Activated CD8-positive, alpha-beta memory T cell treated with anti-CD3 and anti-CD28 coated beads, Interleukin-2, amount 10 ng/mL, durations not matched to agents 7 days and 5 days (primary cell): ENCODE measurements at places on chromosomes 1 and 21. TPM values are rescaled to one million over a fixed set of nuclear protein-coding genes. Genes with fewer than 3 reads are reported as not detected.

HSF2BP gene
- total RNA-seq = 0.21 TPM

ASAP3 gene
- total RNA-seq = not detected

MPL gene
- total RNA-seq = not detected

XPR1 gene
- total RNA-seq = 17.6 TPM

ALPL gene
- total RNA-seq = not detected

FNDC10 gene
- 3.1 TPM for total RNA-seq

MCOLN3 gene
- total RNA-seq = 2.2 TPM

TLCD4 gene
- total RNA-seq = not detected

SLAMF7 gene
- 107 TPM for total RNA-seq

RXFP4 gene
- not detected for total RNA-seq

FTCD gene
- total RNA-seq = not detected

- no peak for DNase-seq
Measured at GRCh38 chr1:84387480-84388163, 10.7 kb upstream of the DNASE2B start.

DNA sequence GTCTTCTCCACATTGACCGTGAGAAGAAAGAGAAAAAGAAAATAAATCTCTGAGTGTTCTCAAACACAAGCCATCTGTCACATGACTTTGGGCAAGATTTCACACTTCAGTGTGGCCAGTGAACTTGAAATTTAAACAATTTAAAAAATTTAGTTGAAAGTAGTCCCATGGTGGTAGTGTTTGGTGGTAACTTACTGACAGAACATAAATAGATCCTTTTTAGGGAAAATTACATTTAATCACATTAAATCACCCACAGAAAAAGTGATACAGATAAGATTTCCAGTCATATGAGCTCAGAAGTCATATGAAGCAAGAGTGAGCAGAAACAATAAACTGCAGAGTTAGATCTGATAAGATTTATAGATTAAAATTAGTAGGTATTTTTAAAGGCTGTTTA, 31.9 kb upstream of the SGIP1 start:
- DNase-seq = no peak

DNA sequence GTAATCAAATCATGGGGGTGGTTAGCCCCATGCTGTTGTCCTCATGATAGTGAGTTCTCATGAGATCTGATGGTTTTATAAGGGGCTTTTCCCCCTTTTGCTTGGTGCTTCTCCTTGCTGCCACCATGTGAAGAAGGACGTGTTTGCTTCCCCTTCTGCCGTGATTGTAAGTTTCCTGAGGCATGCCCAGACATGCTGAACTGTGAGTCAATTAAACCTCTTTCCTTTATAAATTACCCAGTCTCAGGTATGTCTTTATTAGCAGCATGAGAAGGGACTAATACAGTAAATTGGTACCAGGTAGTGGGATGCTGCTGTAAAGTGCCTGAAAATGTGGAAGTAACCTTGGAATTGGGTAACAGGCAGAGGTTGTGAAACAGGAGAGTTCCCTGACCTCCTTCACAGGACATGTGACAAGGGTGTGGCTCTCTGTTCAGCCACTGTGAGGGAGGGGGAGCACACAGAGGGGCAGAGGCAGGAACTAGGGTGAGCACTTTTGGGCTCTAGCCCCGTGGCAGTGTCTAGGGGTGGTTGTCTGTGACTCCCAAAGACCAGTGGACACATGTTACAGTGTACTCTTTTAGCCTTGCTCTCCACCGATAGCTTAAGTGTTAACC, 105.3 kb downstream of the BACH1 start:
- no peak for DNase-seq

DNA sequence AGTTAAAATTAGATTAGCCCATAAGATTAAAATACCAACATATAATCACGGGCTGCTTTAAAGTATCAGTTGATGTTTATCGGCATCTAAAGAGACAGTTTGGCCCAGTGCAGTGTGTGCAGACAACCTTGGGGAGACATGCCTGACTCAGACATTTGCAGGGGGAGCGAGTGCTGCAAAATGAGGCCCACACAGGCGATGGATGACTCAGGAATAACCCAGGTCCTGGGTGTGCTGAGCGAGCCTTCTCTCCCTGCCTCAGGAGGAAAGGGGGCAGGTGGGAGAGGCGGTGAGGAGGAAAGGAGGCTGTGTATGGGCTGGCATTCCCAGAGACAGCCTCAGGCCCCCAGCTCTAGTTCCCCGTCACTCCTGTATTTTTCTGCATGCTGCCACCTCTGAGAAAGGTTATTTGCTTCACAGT, 9.0 kb downstream of the SLC9A1 start:
- no peak for DNase-seq

DNA sequence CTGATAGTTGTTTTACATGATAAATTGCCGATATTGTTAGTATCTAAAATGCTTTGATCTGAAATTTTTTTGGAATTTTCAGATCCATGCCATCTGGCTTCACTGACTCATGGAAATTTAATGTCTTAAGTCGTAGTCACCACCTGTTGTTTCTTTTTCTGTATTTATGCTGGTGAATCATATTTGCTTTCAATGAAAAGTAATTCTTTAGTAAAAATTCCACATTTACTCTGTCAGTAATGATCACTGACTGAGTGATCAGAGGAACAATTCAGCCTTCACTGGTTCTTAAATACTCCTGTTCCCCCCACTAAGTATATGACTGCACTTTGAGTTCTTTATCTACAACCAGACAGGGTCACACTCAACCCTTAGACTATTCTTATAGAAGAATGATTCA, 185.6 kb upstream of the NRIP1 start:
- DNase-seq = no peak

- no peak for DNase-seq
Measured at GRCh38 chr1:20361805-20362381, 71.2 kb downstream of the VWA5B1 start.

GRCh38 chr1:18302788-18303413, 177.8 kb upstream of the KLHDC7A start:
- DNase-seq = peak; percentile 42

DNA sequence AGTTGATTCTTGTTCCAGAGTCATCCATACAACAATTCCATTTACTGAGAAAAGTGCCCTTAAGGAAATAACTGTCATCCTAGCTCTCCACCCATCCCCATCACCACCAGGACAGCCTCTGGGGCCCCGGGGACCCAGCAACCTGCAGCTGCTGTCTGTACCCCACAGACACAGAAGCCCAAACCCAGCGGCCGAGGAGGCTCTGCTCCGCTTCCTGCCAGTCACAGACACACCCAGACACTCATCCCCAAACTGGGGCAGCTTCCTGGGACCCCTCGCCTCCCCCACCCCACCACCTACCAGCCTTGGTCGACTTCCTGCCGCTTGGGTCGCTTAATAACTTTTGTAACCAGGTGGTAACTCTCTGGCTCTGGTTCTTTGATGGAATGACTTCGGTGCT, 121.6 kb upstream of the SLC25A33 start:
- DNase-seq = peak; percentile 68

DNA sequence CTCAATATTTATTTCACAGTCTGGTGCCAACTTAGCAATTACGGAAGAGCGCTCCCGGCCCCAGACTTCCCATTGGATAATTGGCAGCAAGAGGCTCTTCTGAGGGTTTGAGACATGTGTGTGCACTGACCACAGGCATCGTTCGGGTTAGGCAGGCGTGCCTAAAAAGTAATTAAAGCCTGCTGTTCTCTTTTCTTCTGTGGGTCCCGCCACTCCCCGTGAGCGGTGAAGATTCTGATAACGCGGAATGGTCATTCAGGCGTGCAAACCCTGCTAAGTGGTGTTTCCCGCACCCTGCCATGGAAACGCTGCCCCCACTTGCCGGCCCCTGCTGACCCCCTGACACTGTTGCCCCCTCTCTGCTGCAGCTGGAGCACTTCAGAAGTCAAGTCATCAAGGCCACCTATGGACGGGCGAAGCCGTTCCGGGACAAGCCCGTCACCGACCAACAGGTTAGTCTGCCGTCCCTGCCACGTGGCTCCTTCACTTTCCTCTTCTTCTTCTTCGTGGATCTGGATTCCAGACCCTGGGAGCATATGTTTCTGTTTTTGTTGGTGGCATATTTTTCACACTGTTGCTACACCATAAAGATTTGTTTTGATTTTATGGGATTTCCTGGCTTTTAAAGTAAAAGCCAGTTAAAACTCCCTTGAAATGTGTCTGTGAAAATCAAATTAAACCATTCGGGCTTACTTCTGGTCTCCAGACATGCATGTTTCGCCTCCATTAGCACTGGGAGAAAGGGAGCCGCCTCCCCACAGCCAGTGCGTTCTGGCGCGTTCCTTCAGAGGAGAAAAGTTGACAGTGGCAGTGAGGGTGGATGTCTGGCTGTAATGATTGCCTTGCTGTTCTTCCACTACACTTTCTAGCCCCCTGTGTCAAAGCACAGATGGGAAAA, 79.9 kb downstream of the FHAD1 start:
- no peak for DNase-seq

- no peak for DNase-seq
Measured at GRCh38 chr1:84756455-84757082, 66.3 kb upstream of the SSX2IP start.

- DNase-seq = no peak
Measured at GRCh38 chr1:233127157-233127556, 168.4 kb downstream of the PCNX2 start.

DNA sequence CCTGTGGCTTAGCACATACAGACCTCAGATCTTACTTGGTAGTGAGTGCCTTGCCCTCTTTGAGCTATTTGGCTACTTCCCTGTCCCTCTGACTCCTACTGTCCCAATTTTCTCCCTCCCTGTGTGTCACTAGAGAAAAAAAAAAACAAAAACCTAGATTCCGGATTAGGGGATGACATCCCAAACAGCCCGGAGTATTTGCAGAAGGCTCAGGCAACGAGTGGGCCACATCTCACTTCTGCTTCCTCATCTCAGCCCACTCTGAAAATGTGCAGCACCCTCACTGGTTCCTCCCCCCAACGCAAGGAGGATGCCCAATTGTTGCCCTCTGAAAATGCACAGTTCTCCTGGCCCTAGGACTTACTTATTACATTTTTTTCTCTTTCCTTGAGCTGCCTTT, 4.9 kb downstream of the NHLH1 start:
- DNase-seq = no peak

GRCh38 chr1:10401281-10401680, 2.4 kb downstream of the PGD start:
- no peak for DNase-seq

DNA sequence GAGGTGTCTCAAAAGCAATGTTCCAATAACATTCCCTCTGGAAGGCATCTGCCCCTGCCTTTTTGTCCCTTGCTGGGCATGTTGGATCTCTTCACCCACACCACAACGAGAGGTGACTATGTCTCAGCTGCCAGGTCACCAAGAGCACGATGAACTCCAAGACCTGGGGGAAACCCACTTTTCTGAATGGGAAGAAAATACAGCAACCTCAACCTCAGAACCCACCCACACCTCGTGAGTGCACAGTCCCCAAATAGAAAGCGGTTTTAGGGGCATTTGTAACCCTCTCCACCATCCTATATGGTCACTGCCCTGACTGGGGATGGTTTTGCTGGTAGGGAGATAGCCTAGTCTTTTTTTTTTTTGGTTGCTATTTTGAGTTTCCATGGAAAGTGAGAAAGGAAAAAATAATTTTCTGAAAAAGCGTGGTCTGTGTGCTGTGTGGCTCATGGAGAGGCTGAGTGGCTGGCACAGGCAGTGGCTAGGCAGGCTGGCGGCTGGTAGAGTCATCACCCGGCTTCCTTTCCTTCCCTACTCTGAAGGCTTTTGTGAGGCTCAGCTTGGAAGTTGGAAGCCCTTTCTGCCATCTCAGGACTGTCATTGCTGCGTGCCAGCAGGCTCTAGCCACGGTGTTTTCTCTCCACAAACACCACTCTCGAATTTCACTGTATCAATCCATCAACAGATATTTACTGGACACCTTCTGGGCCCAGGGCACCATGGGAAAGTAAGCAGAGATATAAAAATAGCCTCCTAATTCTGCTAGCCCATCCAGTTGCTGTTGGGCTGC, 15.8 kb downstream of the TSPAN2 start:
- no peak for DNase-seq

GRCh38 chr1:66452982-66453381, 81.0 kb upstream of the SGIP1 start:
- DNase-seq = no peak

GRCh38 chr1:68083686-68084085, 33.3 kb upstream of the DIRAS3 start:
- no peak for DNase-seq

DNA sequence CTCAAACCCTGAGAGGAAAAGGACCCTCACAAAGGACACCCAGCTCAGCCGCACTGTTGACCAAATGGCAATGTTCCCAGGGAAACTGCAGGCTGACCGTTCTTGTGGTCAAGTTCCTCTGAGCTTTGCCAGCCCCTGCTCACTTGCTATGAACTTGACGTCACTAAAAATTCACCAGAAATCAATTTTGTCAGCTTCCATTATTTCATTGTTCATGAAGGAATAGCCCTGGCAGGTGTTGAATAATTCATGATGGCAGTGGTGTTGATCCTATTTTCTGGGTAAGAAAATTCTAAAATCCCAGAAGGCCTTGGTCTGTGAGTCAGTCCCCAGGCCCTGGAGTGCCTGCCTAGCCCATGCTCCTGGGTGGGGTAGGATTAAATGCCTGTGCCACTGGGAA, 318.9 kb downstream of the ZNF326 start:
- no peak for DNase-seq

- peak; percentile 83 for DNase-seq
Measured at GRCh38 chr21:34129039-34129891, 55.9 kb downstream of the MRPS6 start.

DNA sequence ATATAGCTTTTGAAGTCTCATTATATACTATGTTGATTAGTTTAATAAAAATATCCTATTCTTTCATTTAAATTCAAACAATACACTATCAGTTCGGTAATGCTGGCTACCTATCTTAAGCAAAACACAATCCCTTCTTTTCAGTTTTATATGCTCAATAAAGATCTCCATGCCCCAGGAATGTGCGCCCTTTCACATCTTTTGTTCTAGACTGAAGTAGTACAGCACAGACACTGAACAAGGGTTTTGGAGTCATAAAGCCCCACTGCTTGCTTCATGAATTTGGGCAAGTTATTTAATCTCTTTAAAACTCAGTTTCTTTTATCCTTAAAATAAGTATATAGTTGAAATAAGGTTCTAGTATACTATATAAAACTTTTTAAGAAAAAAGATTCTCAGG, 22.4 kb downstream of the SYDE2 start:
- no peak for DNase-seq

DNA sequence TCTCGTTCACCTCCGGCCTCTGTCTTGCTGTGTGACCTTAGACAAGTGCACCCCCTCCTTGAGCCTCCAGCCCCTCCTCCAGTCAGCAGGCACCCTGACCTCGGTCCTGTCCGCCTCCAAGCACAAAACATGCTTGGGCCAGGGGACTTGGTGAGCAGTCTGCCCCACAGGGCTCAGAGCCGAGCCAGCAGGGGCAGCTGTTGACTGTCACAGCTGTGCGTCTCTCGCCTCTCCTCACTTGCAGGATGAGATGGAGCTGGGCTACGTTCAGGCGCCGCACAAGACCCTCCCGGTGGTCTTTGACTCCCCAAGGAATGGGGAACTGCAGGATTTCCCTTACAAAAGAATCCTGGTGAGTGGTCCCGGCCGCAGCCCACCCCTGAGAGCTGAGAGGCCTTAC, 24.2 kb downstream of the PADI3 start:
- no peak for DNase-seq

DNA sequence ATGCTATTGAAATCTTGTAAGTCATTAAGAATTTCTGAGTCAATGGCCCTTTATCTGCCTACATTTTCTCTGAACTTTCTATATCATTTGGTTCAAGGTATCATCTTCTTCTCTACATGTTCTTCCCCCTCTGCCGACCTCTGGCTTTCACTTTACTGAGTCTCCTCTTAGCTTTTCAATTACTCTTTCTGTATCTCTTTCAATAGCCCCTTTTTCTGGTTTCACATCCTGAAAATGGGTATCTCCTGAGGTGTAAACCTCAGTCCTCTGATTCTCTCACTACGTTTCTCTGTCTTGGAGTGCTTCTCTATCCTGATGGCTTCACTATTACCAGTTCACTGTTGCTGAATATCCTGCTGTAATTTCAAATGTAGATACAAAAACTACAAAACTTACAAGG, 98.9 kb downstream of the LYST start:
- DNase-seq = no peak
